Osteocyte (in vitro differentiated cells): ENCODE measurements at places on chromosomes 2 and 18.

GRCh38 chr18:67142604-67143003, 373.9 kb downstream of the DSEL start:
- DNase-seq: no peak

GRCh38 chr2:74564222-74564621, 9.7 kb downstream of the DOK1 start:
- no peak for DNase-seq

DNA sequence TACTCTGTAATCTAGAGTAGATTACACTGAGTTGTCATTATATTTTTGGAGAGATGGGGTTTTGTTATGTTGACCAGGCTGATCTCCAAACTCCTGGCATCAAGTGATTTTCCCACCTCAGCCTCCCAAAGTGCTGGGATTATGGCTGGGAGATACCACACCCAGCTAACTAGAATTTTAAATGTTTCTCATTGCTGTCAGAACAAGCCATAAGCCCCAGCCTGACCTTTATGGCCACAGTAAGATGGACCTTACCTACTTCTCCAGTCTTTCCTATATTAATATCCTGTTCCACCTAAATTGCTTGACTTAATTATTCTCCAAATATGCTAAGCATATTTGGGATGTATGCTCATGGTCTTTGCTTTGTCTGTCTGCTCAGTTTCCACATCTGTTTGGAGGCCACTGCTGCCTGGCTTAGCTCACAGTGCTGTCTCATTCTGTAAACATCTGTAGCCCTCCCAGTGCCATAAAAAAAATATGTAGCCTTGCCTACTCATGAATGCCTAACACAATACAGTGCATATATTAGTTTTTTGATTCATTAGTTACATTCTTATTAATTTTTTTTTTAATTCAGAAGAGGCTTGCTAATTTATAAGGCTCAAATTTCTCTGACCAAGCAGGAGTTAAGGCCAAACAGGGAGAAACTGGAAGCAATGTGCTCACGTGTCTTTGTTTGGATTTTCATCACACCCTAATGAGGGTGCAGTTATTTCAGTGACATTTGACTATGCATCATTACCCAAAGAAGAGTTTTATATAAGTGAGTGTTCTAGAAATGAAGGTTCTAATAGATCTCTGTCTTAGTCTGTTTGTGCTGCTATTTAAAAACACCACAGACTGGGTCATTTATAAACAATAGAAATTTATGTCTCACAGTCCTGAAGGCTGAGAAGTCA, 45.3 kb upstream of the PSME4 start:
- no peak for DNase-seq

DNA sequence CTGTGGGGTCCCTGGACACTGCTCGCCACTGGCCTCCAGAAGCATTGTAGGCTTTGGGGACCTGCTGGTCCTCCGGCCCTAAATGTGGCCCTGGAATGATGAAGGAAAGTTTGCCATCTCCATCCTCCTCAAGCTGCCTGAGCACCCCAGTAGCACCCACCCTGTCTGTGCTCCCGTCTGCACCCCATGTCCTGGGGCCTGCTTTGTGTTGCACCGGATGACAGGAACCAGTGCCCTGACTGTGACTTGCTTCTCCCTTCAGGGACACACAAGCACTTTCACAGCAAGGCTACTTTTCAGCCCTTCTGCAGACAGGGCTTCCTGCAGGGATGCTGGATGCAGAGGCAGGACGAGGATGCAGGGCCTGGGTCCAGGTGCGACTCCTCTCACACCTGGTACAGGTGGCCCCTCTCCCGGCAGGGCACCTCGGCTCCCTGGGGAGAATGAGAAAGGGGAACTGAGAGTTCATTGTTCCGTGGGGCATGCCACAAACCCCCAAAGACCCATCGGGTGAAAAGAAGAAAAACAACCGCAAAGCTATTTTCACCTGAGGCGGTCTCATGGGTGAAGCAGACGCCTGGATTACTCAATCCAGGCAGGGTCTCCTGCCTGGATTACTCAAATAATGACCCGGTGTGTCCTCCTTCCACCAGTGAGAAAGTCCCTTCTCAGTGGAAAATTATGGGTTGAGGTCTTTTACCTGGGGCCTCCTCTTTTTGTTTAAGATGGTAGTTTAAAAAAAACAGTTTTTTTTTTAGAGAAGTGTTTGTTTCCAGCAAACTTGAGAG, 74.9 kb downstream of the LONRF2 start:
- no peak for DNase-seq

DNA sequence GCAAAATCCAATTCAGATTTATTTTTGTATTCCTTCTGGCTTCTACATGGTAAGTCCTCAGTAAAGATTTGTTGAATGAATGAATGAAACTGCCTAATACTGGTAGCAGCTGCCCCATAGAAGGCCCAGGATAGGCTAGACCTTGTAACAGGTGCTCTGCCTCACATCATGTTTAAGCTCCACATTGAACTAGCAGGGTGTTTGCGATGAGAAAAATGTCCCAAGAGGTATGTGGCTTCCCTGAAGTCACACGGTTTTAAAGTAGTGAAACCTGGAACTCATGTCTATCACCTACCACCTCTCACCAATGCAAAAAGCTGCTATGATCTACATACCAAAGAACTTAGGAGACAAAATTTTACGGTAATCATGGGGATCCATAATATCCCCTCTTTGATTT, 765 bp upstream of the LHCGR start:
- DNase-seq: no peak

DNA sequence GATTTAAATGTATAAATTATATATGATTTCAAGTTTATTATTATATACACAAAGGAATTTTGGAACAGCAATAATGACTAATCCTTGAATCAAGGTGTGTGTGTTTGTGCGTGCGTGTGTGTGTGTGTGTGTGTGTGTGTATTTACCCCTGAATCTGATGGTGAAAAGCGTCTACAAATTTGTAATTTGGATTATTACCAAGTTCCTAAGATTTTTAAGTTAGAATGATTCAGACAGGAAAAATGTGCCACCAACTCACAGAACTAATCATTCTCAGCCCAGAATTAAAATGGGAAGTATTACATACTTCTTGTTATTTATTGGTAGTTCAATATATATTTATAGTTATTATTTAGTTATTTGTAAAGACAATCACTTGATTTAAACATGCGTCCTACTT, 12.3 kb downstream of the CALCRL start:
- no peak for DNase-seq

DNA sequence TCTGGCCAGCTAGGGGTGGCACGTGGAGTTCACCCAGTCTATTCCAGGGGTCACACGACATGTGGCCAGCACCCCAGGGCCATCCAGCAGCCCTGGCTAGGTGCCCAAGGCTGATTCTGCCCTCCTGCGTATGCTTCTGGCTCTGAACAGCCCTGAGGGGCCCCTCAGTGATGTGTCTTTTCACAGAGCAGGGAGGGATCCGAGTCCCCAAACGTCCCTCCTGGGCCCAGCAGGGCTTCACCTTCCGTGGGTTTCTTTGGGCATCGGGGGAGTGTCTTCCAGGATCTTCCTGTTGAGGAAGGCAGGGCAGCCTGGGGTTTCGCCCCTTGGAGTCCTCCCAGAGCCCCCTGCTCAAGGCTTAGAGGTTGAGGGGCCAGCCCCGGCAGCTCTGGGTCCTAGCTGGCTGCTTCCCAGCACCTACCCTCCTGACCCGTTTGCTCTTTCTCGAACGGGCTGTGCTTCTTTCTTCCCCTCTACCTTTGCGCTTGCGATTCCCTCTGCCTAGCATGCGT, 165.9 kb downstream of the DYSF start:
- DNase-seq: peak; percentile 77

- no peak for DNase-seq
Measured at GRCh38 chr2:196448407-196449079, 191.0 kb upstream of the CCDC150 start.
